LHCN-M2 (cell line): ENCODE measurements at places on chromosomes 5 and 9.

- peak; percentile 88 for DNase-seq
These were observed 9.6 kb downstream of the NDST1 start for GRCh38 chr5:150517272-150518152.

GRCh38 chr5:17406423-17406838 lies 91.6 kb upstream of the TAF11L2 start:
- DNase-seq, result no peak

- DNase-seq, result no peak
These were observed 37.6 kb upstream of the ANGPTL2 start for GRCh38 chr9:127159949-127160610.

GRCh38 chr9:137550231-137550621 lies at the start of gene PNPLA7:
Gene PNPLA7, minus strand, starts transcription at chr9:137550402. Its CDS starts 205 bp downstream, at chr9:137550197.
- DNase-seq, result peak; percentile 58

DNA sequence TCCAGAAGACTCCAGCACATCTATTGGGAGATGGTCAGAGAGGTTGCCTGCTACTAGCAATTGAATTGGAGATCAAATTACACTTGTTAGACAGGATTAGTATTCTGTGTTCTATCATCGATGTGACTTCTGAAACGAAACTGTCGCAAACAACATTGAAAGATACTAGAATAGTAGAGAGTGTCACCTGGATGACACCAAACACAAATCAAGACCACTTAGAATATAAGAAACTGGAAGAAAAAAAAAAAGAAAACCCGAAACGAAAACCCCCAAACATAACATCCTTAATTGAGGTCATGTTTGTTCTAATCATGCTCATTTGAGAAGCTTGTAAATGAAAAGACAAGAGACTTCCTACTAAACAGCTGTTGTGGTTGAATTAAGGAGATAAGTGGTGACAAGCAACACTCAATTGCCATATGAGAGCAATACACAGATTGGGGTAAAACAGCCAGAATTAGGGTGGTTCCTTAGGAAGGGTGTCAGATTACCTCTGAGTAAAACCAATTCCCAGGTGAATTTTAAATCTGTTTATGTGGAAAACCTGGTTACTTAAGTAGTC lies 97.6 kb downstream of the BASP1 start:
- peak; percentile 74 for DNase-seq

DNA sequence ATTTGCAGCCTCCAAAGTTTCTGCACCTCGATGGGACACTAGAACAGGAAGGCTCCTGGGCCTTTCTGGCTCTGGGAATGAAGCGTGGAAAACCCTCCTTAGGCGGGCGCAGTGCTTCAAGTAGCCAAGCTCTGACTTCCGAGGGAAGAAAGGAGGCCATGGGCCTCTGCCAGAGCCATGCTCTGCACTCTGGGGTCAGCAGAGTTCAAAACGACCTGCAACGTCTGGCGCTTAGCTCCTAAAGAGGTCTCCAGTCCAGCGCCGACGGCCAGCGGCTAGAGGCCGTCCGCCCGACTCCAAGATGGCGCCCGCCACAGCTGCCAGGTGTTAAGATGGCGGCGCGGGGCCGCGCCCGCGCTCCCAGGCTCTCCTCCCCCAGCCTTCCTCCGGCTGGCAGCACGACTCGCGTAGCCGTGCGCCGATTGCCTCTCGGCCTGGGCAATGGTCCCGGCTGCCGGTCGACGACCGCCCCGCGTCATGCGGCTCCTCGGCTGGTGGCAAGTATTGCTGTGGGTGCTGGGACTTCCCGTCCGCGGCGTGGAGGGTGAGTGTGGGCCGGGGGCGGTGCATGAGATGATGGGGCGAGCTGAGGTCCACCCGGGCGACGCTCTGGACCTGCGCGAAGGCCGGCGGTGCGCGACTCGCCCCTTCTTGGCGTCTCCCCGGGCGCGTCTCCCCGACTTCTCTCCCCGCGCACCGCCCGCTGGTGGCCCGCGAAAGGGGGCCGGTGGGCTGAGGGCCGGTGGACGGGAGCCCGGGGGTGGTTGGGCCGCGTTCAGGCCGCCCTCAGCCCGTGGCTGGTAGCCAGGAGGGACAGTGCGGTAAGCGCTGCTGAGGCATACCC lies at the start of gene TXNDC15:
Gene TXNDC15, plus strand, starts transcription at position 385 of the 844 bp plus-strand sequence. Its CDS starts 57 bp downstream, at position 442.
- DNase-seq, result peak; percentile 82

GRCh38 chr9:31302620-31303418 lies 1081.6 kb upstream of the ACO1 start:
- DNase-seq, result no peak

GRCh38 chr5:138460032-138460693 lies 5.1 kb upstream of the EGR1 start:
- DNase-seq, result no peak

DNA sequence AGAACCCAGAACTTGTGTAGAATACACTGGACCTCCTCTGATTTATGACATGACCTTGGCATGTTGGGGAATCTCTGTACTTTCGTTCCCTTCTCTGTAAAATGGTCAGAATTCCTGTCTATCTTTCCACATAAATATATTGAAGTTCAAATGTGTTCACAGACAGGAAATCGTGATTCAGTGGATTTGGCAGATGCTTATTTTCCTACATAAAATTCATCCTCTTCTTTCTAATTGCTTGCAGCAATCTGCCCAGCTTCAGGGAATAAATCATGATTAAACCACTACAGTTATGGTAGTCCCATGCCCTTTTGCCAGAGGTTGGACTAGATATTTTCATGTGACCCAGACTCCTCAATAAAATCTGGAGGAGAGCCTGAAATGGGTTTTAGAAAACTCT lies 52.1 kb upstream of the ARL15 start:
- no peak for DNase-seq

DNA sequence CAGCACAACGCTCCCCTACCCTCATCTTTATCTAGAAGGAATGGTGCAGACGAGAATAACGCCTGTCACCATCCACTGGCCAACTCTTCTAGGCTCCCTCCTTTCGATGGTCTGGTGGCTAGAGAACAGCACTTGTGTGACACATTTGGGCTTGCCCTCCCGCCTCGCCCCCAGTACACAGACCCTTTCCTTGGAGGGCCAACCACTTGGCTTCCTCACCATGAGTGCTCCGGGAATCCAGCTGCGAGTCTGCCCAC lies 1.4 kb downstream of the GNAQ start:
- peak; percentile 21 for DNase-seq

- DNase-seq, result no peak
These were observed 138.8 kb downstream of the ADAMTS16 start for GRCh38 chr5:5278815-5279381.

GRCh38 chr5:151722546-151722945 lies 35.8 kb upstream of the SPARC start:
- DNase-seq, result no peak

- DNase-seq, result peak; percentile 51
These were observed 491.9 kb upstream of the TUSC1 start for GRCh38 chr9:26170190-26170589.
